ENCODE measurements at places on chromosomes 12 and 14. TPM values are rescaled to one million over a fixed set of nuclear protein-coding genes. Genes with fewer than 3 reads are reported as not detected.

GRCh38 chr12:50043308-50043707, 14.1 kb upstream of the ASIC1 start:
- no peak overlapping the region for H3K27ac ChIP-seq
- H3K4me1 ChIP-seq, result no peaks in the 10 kb centered on the region
- no peaks in the 10 kb centered on the region for H3K36me3 ChIP-seq

GRCh38 chr14:69852531-69853321, 26.5 kb upstream of the SMOC1 start:
- no peak for DNase-seq
- H3K27me3 ChIP-seq, result no peaks in the 10 kb centered on the region
- H3K27ac ChIP-seq, result no peak overlapping the region
- H3K4me1 ChIP-seq, result no peaks in the 10 kb centered on the region
- no peak overlapping the region for H3K4me3 ChIP-seq

GRCh38 chr14:58717211-58717610, 79.4 kb downstream of the DACT1 start:
- no peaks in the 10 kb centered on the region for H3K36me3 ChIP-seq
- no peaks in the 10 kb centered on the region for H3K4me1 ChIP-seq
- H3K27ac ChIP-seq, result no peak overlapping the region
- H3K27me3 ChIP-seq, result no peaks in the 10 kb centered on the region
- H3K4me3 ChIP-seq, result no peak overlapping the region

KRT83 gene
- not detected for total RNA-seq

DNA sequence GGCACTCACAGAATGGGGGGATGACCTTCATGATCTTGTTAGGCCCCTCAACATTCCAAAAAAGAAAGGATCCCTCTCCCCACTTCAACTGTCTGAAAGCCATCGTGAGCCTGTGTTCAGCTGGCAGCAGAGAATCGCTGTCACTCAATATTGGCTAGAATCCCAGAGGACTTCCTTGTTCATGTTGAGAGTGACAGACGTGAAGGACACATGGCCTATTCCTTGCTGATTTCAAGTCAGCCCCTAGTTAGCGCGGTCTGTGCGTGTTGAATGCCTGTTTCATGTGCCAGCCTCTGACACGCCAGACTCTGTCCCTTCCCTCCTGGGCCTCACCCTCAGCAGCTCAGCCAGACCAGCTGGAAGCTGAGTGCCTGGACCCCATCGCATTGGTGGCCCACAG, 43.1 kb downstream of the DNAH10 start:
- no peak for DNase-seq
- H3K27me3 ChIP-seq, result no peaks in the 10 kb centered on the region
- no peaks in the 10 kb centered on the region for H3K36me3 ChIP-seq
- H3K4me1 ChIP-seq, result no peaks in the 10 kb centered on the region

- DNase-seq, result no peak
- H3K27ac ChIP-seq, result no peak overlapping the region
- no peaks in the 10 kb centered on the region for H3K36me3 ChIP-seq
These were observed 205.3 kb downstream of the BTG1 start for GRCh38 chr12:91940322-91940721.

- H3K27me3 ChIP-seq, result no peaks in the 10 kb centered on the region
- H3K36me3 ChIP-seq, result no peaks in the 10 kb centered on the region
- DNase-seq, result peak; percentile 87
- H3K4me1 ChIP-seq, result peaks cover 46% of the 10 kb centered on the region
- no peak overlapping the region for H3K4me3 ChIP-seq
- H3K27ac ChIP-seq, result peak overlapping the region; percentile 97
These were observed 7.7 kb upstream of the INF2 start for GRCh38 chr14:104681689-104682074.

INHBE gene
- total RNA-seq, result not detected

- no peaks in the 10 kb centered on the region for H3K27me3 ChIP-seq
- no peak overlapping the region for H3K27ac ChIP-seq
- no peaks in the 10 kb centered on the region for H3K36me3 ChIP-seq
- no peak overlapping the region for H3K4me3 ChIP-seq
These were observed 197.7 kb upstream of the CCDC196 start for GRCh38 chr14:66288511-66288910.

C14orf132 gene
- 10.3 TPM for total RNA-seq

TPH2 gene
- not detected for total RNA-seq

Measured in adrenal gland (tissue), 19 donors.